Peyer's patch (tissue), 4 donors: ENCODE measurements at places on chromosomes 11 and 22. TPM values are rescaled to one million over a fixed set of nuclear protein-coding genes. Genes with fewer than 3 reads are reported as not detected.
A peak's percentile ranks its signal among the peaks of the same experiment; 100 is the strongest.

- peak; percentile 51 for DNase-seq
Observed at GRCh38 chr11:72430741-72431570, 3.4 kb downstream of the CLPB start.

- DNase-seq: peak; percentile 8
Observed at GRCh38 chr11:76639621-76640020, 30.9 kb downstream of the LRRC32 start.

DNA sequence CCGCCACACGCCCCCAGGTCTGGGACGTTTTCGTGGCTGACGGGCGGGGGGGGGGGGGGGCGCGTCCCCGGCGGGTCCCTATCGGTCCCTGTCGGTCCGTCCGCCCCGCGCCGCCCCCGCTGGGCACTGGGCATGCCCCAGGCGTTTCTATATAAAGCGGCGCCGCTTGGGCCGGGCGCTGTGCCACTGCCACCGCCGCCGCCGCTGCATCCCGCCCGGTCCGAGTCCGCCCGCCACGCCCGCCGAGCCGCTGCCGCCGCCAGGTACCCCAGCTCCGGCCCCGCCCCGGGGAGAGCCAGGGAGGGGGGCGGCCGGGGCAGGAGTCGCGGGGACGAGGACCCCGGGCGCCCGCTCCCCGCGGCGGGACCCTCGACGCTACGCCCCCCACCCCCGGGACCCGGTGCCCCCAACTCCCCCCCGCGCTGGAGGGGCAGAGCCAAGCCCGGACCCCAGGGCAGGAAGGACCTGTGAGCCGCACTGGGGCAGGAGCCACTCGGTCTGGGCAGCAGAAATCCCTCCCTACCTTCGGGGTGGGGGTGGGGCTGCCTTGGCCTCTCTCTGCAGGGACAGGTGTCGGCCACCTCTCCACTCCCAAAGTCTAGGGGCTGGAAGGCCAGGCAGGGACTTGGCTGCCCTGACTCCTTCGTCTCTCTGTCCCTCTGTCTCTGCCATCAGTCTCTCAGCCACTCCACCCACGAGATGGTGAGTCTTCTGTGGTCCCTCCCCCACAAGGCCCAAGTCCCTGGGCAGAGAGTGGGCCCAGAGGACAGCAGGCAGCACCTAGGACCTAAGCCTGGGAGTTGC is at the start of gene CARNS1:
TSS of gene CARNS1 (plus strand) at position 178 of the 804 bp plus-strand sequence. CDS start at position 700, 522 bp downstream.
- no peak for DNase-seq

GRCh38 chr22:23884140-23884539 is 10.0 kb upstream of the MIF start:
- no peak for DNase-seq

DNA sequence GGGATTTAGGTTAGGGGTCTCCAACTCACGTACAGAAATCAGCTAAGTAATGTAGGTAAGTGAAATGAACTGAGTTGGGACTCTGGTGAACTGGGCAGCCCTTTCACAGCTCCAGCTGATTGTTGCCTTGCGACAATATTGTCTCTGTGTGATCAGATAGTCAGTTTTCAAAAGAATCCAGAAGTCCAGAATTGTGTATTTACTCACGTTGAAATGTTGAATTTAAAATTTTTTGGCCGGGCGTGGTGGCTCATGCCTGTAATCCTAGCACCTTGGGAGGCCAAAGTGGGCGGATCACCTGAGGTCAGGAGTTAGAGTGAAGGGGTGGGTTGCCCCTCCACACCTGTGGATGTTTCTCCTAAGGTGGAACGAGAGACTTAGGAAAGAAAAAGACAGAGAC is 18.8 kb upstream of the WDR74 start:
- no peak for DNase-seq

- no peak for DNase-seq
Observed at GRCh38 chr11:34791780-34792542, 124.2 kb downstream of the APIP start.

- no peak for DNase-seq
Observed at GRCh38 chr22:24954114-24954463, 1.6 kb downstream of the KIAA1671 start.

- DNase-seq: peak; percentile 18
Observed at GRCh38 chr11:2541881-2542361, 97.1 kb downstream of the KCNQ1 start.

DNA sequence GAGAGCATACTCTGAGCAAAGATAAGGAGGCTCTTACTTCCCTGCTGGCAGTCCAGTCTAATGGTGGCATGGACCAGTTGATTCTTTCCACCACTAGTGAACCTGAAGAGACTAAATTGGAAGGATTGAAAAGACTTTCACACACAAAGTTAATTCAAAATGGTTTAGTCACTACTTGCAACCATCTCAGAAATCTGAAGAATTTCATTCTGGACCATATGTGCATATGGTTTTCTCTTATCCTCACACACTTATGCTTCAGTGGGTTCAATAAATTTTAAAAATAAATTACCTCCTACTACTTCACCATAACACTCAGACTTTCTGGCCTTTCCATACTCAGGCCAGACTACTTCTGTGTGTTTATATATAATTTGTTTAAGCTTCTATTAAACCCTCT is 44.7 kb downstream of the CADM1 start:
- DNase-seq: no peak

- no peak for DNase-seq
Observed at GRCh38 chr11:25068451-25068850, 571.6 kb downstream of the LUZP2 start.

DNA sequence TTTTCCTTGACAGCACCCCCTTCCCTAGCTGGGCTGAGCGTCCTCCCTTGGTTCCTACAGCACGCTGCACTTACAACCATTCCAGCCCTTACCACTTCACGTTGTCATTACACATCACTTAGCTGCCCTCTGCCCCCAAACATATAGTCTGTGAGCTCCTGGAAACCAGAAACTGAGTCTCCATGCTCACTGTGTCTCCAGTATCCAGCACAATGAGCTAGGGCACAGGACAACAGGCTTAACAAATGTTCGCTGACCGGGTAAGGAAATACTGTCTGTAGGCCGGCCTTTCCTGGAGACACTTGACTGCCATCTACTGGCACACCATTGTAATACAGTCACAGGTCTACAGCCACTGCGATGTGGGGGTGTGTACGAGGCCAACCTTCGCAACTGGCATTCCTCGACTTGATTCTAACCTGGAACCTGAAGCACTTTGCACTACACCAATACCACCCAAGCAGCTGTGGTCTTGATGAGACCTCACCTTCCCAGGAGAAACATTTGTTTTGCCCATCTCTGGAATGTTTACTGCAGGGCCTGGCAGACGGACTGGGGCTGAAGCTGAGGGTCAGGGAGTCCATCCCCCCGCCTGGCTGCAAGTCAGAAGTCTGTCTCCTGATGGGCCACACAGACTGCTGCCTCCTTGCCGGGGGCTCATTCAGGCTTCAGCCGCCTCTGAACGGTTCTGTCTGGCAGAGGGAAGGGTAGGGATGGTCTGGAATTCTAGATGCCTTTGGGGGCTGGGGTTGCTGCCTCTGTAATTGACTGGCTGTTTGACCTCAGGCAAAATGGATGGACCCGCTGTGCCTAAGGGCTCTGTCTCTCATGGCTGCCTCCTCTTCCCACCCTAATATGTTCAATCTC is 72.0 kb downstream of the SYN3 start:
- no peak for DNase-seq

GRCh38 chr11:67071420-67072284 is 15.0 kb downstream of the RHOD start:
- peak; percentile 63 for DNase-seq

- no peak for DNase-seq
Observed at GRCh38 chr22:28198692-28199091, 279.6 kb upstream of the PITPNB start.

DNA sequence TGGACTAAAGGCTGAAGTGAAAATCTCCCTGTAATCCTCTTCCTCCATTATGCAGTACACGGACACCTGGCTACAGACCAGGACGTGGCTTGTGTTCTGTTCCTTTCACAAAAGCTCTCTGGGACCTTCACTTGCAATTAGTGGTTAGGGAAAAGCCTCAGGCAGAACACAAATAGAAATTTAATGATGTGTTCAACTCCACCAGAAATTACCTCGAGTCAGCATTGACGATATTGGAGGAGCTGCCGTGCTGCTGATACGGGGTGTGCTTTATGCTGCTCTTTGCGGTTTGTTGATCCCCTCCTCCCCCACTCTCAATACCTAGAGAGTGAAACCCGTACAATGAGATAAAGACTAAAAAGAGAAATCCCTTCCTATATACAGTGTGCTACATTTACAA is 48.9 kb downstream of the POLD3 start:
- DNase-seq: no peak

DNA sequence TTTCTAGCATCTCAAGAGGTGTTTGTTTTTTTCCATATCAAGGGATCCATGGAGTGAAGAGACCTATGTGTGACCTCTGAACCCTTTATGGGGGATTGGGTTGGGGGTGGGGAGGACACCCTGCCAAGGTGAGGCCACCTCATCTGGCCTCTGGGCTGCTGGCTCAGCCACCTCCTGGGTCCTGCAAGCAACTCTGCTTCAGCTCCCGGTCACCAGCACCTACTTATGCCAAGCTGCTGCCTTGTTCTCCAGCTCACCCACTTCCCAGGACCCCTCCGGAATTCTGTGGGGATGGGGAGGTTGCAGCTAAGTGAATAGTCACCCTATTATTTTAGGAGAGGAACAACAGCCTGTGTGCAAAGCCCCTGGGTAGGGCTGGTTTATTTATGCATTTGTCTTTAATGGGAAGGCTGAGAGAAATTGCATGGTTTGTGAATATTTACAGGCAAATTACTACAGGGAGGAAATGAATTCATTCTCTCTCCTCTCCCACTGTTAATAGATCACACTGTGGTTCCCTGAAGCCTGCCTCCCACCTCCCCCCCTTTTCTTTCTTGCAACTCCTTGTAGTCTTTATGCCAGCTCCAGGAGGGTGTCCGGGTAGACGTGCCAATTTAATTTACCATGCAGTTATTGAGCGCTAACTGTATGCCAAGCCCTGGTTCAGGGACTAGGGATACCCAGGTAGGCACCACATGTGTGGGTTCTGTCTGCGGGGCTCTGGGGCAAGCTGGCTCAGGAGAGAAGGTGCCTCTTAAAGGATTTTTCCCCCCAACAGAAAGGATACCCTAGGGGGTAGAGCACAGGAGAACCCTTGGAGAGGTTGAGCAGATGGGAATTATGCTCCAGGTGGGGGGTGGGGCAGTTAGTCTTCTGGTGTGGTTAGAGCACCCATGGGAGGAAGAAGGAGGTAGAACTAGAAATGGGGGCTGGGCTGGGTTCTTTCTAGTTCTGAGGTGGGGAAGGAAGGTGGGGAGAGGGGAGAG is 50.7 kb downstream of the TSPAN18 start:
- DNase-seq: no peak

DNA sequence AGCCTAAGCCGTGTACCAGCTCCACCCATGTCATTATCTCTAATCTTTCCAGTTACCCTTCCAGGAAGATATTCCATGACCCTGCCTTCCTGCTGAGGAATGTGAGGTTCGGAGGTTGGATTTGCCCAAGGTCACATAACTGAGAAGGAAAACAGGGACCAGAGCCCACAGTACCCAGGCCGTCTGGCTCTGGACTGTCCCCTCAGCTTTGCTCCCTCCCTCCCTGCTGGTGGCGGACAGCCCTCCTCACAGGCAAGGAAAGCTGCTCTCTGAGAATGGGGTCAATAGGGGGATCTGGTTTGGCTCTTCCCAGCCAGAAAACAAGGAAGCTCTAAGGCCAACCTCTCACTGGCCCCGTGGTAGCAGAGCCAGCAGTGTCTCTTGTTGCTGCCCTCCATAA is 63.3 kb downstream of the SYN3 start:
- no peak for DNase-seq

- no peak for DNase-seq
Observed at GRCh38 chr11:76700177-76701100, 29.9 kb upstream of the LRRC32 start.

DNA sequence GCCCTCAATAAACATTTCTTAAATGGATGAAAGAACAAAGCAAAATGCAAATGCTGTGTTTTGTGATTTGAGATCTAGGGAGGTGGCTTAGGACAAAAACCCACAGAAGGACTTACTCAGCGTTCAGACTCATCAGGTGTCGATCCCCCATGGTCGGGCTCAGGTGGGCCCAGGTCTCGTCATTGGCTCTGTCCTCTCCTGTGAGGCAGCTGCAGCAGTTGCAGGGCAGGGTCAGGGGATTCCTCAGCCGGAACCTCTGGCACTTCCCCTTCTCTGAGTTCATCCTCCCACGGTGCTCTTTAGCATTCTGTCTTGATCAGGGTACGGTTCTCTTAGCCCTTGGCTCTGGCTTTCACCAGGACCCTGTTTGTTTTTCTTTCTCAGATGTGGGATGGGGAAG is 14.0 kb upstream of the ACR start:
- DNase-seq: peak; percentile 53

DNA sequence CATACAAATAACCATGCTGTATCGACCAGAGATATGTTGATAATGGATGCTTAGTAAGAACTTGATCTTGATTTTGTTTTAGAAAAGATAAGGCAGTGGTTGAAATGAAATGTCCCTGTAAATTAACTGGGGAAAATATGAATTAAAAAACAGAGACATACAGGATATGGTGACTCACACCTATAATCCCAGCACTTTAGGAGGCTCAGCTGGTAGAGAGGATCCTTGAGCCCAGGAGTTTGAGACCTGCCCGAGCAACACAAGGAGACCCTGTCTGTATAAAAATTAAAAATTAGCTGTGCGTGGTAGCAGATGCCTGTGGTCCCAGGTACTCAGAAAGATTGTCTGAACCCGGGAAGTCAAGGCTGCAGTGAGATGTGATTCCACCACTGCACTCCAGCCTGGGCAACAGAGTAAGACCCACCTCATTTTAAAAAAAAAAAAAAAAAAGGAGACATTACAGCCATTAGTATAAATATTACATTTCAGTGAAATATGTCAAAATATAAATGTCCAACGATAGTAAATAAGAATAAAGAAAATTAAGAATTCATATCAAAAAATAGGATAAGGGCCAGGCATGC is 4.6 kb downstream of the PICALM start:
- DNase-seq: no peak

GRCh38 chr11:121810291-121810690 is 305.7 kb downstream of the BLID start:
- no peak for DNase-seq

DNA sequence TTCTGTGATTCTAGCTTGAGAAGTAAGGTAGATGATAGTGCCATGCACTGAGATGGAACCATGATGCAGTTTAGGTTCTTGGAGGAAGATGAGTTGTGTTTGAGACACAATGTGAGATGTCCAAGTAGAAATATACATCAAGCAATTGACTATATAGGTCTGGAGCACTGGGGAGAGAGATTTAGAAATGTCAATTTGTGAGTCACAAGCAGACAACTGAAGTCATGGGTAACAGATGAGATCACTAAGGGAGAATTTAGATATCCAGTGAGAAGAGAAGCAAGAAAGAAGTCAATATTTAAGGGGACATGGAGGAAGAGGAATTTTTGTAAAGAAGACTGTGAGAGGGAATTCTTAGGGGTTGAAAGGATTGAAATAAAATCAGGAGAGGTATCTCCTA is 65.1 kb upstream of the RRAS2 start:
- DNase-seq: no peak

GRCh38 chr22:32100711-32101110 is 57.6 kb downstream of the SLC5A1 start:
- no peak for DNase-seq

GRCh38 chr11:120228794-120229384 is 11.1 kb upstream of the POU2F3 start:
- no peak for DNase-seq

The GAL gene
- total RNA-seq: not detected

The RPS6KA4 gene
- 27.8 TPM for total RNA-seq

The OR8A1 gene
- total RNA-seq: not detected

The TMEM218 gene
- total RNA-seq: 19.2 TPM

The SPDYC gene
- not detected for total RNA-seq

The RASGRP2 gene
- total RNA-seq: 18.0 TPM

The SLC25A18 gene
- total RNA-seq: 8.3 TPM

The IGSF9B gene
- 3.8 TPM for total RNA-seq

The CALCA gene
- total RNA-seq: not detected

The TEX54 gene
- not detected for total RNA-seq

The OLFML1 gene
- total RNA-seq: 2.5 TPM

The POU2AF1 gene
- total RNA-seq: 5.8 TPM

The CLMP gene
- total RNA-seq: 14.2 TPM
